SJSA1 (cell line): ENCODE measurements at places on chromosomes 5 and 9. TPM values are rescaled to one million over a fixed set of nuclear protein-coding genes. Genes with fewer than 3 reads are reported as not detected.

SOHLH1 gene
- total RNA-seq: not detected in 2 replicates

AJM1 gene
- total RNA-seq: 0.11 and 0.16 TPM in 2 replicates

DNA sequence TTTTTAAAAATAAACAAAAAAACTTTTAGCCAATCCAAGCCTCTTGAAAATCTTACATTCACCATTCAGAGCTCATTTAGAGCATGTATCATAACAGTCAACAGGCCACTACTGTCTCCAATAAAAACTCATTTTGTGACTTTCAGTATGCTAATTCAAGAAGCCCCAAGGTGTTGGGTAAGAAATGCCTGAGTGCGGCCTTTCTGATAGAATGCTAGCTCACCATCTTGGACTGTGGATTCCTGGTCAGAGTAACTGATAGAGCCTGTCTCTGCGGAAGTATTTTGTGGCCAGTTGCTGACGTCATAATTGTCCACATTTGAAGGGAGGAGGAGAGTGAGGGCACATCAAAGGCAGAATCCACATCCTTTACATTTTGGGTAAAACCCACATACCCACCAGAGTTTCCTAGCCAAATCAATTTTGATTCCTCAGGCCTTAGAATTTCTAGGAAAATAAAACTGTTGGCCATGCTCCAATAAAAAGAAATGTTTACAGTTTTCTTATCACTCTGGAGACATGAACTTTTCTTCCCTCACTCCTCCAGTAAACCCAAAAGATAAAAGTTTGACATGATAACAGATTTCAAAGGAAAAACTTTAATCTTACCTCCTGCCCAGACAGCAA lies 41.1 kb upstream of the ERCC6L2 start:
- no peak for DNase-seq

- DNase-seq: no peak
Observed at GRCh38 chr9:79946712-79947111, 374.9 kb downstream of the TLE4 start.

GRCh38 chr9:107285286-107285685 lies 2.2 kb downstream of the RAD23B start:
- DNase-seq: no peak

BTNL8 gene
- not detected in 2 replicates for total RNA-seq

ZDHHC11B gene
- not detected in 2 replicates for total RNA-seq

DNA sequence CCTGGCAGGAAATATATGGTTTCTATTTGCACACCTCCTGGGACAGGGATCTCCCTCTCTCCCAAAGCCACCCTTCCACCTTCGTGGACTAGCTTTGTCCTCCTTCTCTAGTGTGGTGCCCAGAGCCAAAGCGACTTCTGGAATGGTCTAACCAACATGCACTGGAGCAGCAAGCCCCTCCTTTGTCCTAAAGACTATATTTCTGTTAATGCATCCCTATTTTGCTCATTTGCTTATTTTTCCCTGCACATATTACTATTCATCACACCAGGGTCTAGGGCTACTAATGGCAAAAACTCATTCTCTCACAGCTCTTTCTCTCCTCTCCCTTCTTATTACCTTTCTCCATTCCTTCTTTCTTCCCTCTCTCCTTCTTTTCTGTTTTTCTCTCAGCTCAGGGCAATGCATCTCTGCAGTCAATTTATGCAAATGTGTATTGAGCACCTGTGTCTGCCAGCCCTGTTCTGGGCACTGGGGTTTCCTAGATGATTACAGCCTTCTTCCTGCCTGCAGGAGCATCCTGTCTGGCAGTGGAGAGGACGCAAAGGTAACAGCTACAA lies 2.8 kb upstream of the NEURL1B start:
- DNase-seq: no peak

- no peak for DNase-seq
Observed at GRCh38 chr9:133321411-133321935, 14.5 kb downstream of the SURF6 start.

CDH10 gene
- not detected in 2 replicates for total RNA-seq

GRCh38 chr9:97954550-97954989 lies 16.6 kb upstream of the HEMGN start:
- DNase-seq: no peak

DNA sequence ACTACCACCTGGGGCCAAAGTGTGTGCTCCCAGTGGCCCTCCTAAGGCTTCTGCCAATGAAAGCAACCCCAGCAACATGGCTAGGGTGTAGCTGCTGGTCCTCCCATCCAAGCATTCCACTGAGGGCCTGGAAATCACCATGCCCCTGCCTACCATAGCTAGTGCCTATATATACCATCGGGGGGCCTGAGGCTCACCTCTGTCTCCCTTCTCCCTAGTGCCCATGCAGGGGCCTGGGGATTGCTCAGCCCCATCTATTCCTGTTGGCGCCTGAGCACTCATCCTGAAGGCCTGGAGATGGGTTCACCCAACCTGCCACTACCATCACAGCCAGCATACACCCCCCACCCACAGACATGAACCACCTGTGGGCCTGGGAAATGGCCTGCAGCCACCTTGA lies 367.3 kb downstream of the RAB3C start:
- DNase-seq: no peak

DNA sequence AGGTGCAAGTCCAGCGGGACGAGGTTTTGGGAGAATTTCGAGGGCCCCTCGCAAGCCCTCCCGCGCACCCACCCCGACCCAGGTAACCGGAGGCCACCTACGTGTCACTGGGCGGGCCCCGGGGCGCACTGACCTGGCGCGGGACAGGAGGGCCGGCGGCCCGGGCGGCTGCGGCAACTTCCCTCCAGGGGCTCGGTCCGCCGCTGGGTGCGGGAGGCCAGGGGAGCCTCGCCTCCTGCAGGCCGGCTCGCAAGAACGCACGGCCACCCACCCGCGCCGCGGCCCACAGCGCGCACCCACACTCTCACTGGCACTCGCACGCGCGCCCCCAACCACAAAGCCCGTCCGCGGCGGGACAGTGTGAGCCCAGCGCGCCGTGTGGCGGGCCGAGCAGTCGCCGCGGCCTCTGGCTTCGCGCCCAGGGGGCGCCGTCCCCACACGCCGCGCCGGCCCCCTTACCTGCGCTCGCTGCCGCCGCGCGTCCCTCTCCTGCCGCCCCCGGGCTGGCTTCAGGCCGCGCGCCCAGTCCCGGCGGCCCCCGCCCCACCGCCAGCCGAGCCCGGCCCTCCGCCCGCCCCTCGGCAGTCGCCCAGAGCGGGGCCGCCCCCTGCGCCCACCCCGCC lies 451 bp downstream of the LPAR1 start:
- peak; percentile 46 for DNase-seq

ZBED3 gene
- total RNA-seq: 0.09 and 0.29 TPM in 2 replicates

DNA sequence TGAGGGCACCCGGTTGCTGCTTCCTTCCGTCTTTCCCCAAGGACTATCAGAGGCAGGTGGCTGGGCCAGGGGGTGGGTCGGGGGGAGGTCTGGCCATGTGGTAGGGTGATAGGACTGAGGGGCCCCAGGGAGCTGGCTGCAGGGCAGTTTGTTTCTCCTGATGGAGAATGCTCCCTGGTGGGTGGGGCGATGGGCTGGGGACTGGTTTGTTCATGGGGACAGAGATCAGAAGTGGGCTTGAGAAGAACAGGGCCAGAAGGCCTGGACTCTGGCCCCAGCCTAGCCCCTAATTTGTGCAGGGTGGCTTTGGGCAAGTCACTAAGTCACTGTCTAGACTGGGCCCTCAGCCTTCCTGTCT lies 117.4 kb downstream of the RGS3 start:
- DNase-seq: no peak

DNA sequence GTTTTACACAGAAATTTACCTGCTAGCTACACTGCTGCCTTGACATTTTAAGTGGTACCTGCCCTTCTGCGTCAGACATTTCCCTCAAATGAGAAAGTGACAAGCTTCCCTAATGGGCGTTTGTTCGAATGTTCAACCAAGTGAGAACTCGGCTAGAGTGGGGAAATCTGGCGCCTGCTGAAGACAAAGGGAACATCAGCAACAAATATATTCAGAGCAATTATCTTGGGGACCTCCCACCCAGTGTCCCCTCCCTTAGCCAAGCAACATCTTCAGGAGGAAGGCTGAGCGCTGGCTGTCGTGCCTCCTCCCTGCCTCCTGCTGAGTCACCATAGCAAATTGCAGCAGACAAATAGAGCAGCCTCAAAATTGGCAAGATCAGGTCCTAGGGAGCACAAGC lies 57.1 kb downstream of the MFAP3 start:
- DNase-seq: peak; percentile 52

- DNase-seq: no peak
Observed at GRCh38 chr9:121620777-121621449, 30.5 kb upstream of the DAB2IP start.

- no peak for DNase-seq
Observed at GRCh38 chr5:128304088-128304487, 220.5 kb downstream of the SLC12A2 start.

DNA sequence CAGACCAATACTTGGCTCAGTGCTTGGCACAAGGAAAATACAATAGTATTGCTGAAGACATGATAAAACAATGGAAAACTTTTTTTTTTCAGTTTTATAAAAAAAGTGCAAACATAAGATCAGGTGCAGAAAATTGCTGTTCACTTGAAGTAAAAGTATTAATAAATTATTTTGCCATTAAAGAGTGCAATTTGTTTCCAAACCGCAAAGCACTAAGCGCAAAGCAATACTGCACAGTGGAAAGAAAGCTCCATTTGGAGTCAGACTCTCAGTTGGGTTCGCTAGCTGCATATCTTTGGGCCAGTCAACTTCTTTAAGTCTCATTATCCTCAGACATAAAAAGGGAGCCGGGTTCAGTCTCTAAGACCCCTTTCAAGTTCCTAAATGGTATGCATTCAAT lies 45.8 kb downstream of the MEF2C start:
- no peak for DNase-seq

DNA sequence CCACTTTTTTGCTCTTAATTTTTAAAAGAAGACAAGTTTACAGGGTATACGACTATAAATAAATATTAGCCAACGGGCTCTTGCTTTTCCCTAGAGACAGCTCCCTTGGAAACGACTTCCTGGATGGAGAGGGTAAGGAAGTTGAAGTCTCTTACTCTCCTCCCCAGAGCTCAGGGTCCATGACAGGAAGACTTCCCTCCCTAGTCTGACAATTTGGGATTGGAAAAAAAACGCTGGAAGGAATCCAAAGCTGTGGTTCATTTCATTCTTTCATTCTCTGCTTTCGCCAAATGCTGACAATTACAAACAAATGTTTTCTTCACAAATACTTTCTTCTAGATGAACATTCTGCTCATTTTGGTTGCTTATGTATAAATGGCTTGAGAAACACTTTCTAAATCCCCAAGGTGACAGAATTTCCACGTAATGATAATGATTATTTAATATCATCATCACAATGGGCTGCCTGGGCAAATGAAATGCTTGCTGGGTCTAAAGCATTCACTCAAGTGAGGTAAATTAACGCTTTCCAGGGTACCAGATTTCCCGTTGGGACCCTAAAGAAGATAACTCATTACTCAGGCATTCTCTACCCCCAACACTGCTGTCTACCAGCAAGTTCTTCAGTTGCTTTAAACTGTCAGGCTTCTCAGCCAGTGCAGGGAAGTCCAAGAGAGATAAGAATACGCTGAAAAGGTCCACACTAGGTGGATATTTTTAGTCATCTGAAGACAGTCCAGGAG lies 139.8 kb upstream of the SLC30A5 start:
- DNase-seq: no peak

SVEP1 gene
- total RNA-seq: not detected in 2 replicates
